ENCODE measurements at places on chromosomes 16 and 17. TPM values are rescaled to one million over a fixed set of nuclear protein-coding genes. Genes with fewer than 3 reads are reported as not detected.

DNA sequence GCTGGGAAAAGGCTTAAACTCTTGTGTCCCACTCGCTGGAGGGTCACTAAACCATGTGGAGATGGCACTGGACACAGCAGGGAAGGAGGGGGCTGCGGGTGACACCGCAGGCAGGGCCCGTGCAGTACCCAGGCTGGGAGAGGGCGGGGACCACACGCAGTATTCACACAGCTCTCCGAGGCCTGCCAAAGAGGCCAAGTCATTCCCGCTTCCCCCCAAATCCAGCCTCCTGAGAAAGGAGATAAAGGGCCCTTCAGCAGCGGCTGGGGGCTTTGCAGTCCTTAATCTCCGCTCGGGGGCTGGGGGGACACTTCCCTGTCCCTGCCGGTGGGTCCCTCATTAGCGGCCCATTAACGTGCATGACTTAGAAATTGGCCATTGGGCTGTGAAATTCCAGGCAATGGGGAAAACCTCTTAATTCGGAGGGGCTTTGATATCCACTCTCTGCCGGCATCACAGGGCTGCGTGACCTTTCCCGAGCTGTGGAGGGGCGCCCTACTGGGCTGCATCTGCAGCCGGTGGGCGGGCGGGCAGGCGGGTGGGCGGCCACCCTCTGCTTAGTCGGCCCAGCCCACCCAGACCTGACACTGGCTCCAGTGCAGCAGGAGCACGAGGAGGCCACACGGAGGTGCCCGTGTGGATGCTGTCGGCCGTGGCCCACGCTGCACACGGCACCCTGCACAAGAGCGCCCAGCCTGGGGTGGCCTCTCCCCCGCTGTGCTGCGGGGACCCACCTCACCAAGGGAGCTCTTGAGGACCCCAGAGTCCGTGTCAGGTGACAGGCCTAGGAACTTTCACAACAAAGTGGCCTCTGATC, 2.6 kb upstream of the SLC38A8 start:
- peaks cover 4% of the 10 kb centered on the region for H3K36me3 ChIP-seq
- no peak for DNase-seq
- H3K4me3 ChIP-seq = no peak overlapping the region
- H3K27me3 ChIP-seq = no peaks in the 10 kb centered on the region
- no peak overlapping the region for H3K27ac ChIP-seq

DNA sequence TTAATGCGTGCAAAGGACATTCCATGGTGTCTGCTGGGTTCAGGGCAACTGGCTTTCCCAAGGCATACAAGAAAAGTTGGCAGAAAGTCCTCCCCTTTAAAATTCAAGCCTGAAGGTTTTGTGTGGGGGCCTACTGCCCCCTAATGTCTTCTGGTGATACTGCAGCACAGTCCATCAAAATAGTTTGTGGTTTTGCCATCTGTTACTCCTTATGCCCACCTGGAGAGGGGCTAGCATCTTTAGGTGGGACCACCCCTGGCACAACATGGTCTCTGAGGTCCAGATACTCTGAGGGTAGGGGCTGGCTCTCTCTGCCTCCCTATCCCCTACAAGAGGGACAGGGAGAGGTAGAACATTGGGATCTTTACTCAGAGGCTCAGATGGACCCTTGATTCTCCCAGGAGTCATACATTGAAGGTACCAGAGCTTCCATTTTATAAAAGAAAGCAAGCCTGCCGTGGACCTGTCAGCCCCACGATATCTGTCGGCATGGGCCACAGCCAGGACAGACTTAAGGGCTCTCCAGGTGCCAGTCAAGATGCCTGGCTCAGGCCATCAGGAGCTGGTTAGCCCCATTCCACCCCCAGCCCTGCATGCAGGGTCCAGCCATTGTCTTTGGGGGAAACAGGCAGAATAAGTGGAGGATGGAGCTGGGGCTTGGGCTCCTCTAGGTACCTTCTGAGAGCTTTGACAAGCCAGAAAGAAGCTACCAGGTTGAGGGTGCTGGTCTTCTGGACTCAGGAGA, 6.3 kb downstream of the ESRP2 start:
- peak; percentile 68 for DNase-seq
- no peaks in the 10 kb centered on the region for H3K27me3 ChIP-seq
- H3K4me1 ChIP-seq = peaks cover 25% of the 10 kb centered on the region
- H3K4me3 ChIP-seq = no peak overlapping the region
- peaks cover 9% of the 10 kb centered on the region for H3K36me3 ChIP-seq

GRCh38 chr17:9658593-9659211, 13.4 kb downstream of the USP43 start:
- no peak overlapping the region for H3K4me3 ChIP-seq
- no peak for DNase-seq
- H3K36me3 ChIP-seq = no peaks in the 10 kb centered on the region
- H3K4me1 ChIP-seq = no peaks in the 10 kb centered on the region
- H3K27ac ChIP-seq = no peak overlapping the region

DNA sequence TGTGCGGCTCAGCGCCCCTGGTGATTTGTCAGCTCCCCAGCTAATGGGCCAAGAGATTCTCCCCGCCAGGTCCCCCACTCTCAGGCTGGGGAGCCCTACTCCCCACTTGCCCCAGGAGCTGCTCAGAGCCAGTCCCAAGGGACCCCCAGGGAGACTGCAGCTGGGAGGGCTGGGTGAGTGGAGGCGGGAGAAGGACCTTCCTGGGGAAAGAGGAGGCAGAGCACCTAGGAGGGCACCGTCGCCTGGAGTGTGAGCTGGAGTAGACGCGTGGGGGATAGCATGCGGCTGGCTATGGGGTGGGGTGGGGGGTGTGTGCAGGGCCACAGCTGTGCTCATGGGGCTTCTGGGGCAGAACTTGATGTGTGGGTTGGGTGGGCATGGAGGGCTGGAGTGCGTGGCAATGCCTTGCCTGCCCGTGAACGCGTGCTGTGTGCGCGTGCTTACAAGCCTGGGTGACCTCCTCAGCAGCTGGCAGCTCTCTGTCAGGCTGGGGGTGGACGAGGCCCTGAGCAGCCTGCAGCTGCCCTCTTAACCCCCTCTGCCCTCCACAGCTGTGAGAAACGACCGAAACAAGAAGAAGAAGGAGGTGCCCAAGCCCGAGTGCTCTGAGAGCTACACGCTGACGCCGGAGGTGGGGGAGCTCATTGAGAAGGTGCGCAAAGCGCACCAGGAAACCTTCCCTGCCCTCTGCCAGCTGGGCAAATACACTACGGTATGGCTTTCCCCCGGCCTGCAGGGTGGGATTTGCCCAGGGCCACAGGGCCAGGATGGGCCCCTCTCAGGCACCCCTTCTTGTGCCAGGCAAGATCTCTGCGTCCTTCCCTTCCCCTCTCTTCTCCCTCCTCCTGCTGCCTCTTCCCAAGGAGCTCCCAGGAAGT, 12.9 kb downstream of the GJD3 start:
- H3K27ac ChIP-seq = no peak overlapping the region
- peaks cover 5% of the 10 kb centered on the region for H3K4me1 ChIP-seq
- H3K36me3 ChIP-seq = peaks cover 9% of the 10 kb centered on the region

GRCh38 chr16:54847207-54847606, 83.5 kb upstream of the IRX5 start:
- no peak overlapping the region for H3K4me3 ChIP-seq
- peaks cover 21% of the 10 kb centered on the region for H3K4me1 ChIP-seq
- peak; percentile 38 for DNase-seq
- H3K27ac ChIP-seq = peak overlapping the region; percentile 18
- no peaks in the 10 kb centered on the region for H3K27me3 ChIP-seq

DNA sequence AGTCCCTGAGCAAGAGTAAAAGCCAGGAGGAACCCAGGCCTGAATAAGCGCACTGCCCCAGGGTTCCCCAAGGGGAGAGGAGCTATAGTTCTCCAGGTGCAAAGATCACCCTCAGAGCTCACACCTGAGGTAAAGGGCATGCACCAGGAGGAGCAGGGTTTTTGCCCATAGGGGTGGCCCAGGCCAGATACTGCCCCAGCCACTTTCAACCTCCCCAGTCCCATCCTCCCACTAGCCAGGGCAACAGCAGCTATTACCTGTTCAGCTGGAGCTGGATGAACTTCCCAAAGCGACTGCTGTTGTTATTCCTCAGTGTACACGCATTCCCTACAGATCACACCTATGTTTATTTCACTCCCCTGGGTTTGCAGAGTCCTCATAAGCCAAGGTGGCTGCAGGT, 19.8 kb downstream of the MYO19 start:
- DNase-seq = no peak
- no peak overlapping the region for H3K27ac ChIP-seq
- no peaks in the 10 kb centered on the region for H3K4me1 ChIP-seq

DNA sequence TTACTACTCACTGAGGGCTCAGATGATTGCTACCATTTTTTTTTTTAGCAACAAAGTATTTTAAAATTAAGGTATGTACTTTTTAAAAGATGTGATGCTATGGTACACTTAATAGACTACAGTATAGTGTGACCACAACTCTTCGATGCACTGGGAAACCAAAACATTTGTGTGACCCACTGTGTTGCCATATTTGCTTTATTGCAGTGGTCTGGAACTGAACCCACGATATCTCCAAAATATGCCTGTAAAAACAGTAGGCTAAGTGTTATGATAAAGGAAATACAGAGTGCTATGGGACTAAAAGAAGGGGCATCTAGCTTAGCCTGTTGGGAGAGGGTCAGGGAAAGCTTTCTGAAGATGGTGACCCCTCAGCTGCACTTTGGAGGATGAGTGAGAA, 41.6 kb upstream of the HNF1B start:
- H3K4me1 ChIP-seq = peaks cover 6% of the 10 kb centered on the region
- H3K27me3 ChIP-seq = no peaks in the 10 kb centered on the region
- no peak overlapping the region for H3K27ac ChIP-seq

DNA sequence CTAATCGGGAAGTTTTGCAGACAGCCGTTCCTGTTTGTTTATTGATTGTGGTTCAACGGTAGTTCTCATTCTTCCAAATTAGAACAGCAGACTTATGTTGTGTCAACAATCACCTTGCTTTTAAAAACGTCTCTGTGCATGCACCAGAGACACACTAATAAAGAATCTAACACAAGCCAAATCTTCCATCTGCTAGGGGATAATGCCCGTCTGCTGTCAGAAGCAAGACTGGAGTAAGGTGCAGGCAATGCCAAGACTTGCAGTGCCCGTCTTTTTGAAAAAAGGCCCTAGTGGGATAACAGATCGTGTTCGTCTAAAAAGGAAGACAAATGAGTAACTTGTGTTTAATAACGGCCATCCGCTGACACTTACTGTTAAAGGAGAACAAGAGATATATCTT, 158.4 kb downstream of the KCNJ2 start:
- H3K4me1 ChIP-seq = no peaks in the 10 kb centered on the region
- H3K27me3 ChIP-seq = no peaks in the 10 kb centered on the region
- DNase-seq = no peak
- H3K36me3 ChIP-seq = no peaks in the 10 kb centered on the region
- no peak overlapping the region for H3K27ac ChIP-seq

DNA sequence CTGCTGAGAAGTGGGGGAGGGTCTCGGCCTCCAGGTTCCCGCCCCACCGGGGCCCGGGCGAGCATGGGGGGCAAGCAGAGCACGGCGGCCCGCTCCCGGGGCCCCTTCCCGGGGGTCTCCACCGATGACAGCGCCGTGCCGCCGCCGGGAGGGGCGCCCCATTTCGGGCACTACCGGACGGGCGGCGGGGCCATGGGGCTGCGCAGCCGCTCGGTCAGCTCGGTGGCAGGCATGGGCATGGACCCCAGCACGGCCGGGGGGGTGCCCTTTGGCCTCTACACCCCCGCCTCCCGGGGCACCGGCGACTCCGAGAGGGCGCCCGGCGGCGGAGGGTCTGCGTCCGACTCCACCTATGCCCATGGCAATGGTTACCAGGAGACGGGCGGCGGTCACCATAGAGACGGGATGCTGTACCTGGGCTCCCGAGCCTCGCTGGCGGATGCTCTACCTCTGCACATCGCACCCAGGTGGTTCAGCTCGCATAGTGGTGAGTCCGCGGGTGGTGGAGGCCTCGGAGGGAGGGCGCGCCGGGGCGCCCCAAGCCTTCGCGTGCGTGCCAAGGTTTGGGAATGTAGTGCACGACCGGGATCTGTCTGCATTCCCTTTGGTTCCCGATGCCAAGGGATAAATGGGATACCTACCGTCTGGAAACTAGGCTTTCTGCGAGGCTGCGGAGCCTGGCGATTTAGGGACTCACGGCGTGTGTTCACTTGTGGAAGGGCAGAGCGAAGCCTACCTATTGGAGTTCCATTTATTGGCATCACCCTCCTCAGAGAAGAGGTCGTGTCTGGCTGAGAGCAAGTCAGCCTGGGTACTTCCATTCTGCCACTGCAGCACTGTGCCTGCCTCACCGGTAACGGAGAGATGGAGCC, 1.0 kb downstream of the ZNRF1 start:
- peaks cover 46% of the 10 kb centered on the region for H3K4me1 ChIP-seq
- H3K27me3 ChIP-seq = no peaks in the 10 kb centered on the region
- 0 out of 2 replicates have a peak, but pooled peaks cover 1% of the 10 kb centered on the region for H3K36me3 ChIP-seq
- DNase-seq = peak; percentile 67

- H3K4me3 ChIP-seq = no peak overlapping the region
- H3K27me3 ChIP-seq = no peaks in the 10 kb centered on the region
- 0 out of 2 replicates have a peak, but pooled peaks cover 2% of the 10 kb centered on the region for H3K36me3 ChIP-seq
Observed at GRCh38 chr16:81450783-81451491, 6.3 kb downstream of the CMIP start.

- H3K36me3 ChIP-seq = no peaks in the 10 kb centered on the region
- H3K4me1 ChIP-seq = no peaks in the 10 kb centered on the region
- DNase-seq = no peak
- no peak overlapping the region for H3K27ac ChIP-seq
- H3K27me3 ChIP-seq = no peaks in the 10 kb centered on the region
Observed at GRCh38 chr17:78532311-78532710, 44.9 kb downstream of the DNAH17 start.

- H3K4me1 ChIP-seq = peaks cover 7% of the 10 kb centered on the region
- no peak overlapping the region for H3K4me3 ChIP-seq
- no peak for DNase-seq
- no peak overlapping the region for H3K27ac ChIP-seq
Observed at GRCh38 chr17:66272811-66273585, 29.4 kb upstream of the PRKCA start.

DNA sequence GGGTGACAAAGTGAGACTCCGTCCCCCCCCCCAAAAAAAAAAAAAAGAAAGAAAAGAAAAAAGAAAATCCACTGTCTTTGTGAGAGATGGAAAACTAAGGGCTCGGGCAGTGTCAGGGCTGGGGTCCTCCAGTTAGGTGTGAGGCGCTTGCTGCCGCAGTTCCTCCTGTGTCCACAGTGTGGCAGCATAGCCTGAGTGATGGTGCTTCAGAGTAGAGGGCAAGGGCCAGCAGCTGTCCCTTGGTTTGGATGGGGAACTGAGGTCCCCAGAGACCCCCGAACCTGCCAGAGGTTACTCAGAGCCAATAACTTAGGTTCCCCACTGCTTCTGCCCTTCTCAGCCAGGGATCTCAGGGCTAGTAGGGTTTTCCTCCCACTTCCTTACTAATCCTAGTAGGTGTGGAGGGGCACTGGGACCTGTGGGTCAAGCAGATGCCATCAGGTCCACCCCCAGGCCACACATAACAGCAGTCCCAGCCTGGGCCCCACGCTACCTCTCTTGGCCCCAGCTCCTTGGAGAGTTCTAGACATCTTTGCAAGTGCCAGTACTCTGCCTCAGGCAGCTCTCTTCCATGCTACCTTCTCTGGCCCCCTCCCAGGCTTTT, 7.9 kb upstream of the LLGL1 start:
- no peaks in the 10 kb centered on the region for H3K36me3 ChIP-seq
- no peak overlapping the region for H3K4me3 ChIP-seq
- DNase-seq = peak; percentile 80
- H3K27ac ChIP-seq = no peak overlapping the region
- H3K4me1 ChIP-seq = no peaks in the 10 kb centered on the region

- no peak within 1 kb of the TSS for H3K27ac ChIP-seq
- peak within 1 kb of the TSS; percentile 29 for H3K4me3 ChIP-seq
- H3K4me1 ChIP-seq = peaks cover 16% of the 10 kb centered on the region
- DNase-seq = no peak
- H3K27me3 ChIP-seq = no peaks in the 10 kb centered on the region
Observed at GRCh38 chr16:29820271-29820701, at the start of gene MVP. Gene MVP, plus strand, starts transcription at chr16:29820462. Its CDS starts 10,088 bp downstream, at chr16:29830550.

KIF18B gene
- total RNA-seq = 63.6 TPM

RNF227 gene
- 5.0 TPM for total RNA-seq

CTRL gene
- total RNA-seq = 0.66 TPM

YPEL2 gene
- 4.5 TPM for total RNA-seq

SLC38A7 gene
- 27.6 TPM for total RNA-seq

EFNB3 gene
- 5.1 TPM for total RNA-seq

TTLL6 gene
- 0.81 TPM for total RNA-seq

RNF167 gene
- 60.9 TPM for total RNA-seq
